ENCODE measurements at places on chromosomes 13 and 19.
A peak's percentile ranks its signal among the peaks of the same experiment; 100 is the strongest.

- no peak for DNase-seq
Observed at GRCh38 chr13:98478189-98479129, 98.4 kb downstream of the STK24 start.

- DNase-seq, result peak; percentile 59
Observed at GRCh38 chr19:51398096-51398704, 7.8 kb upstream of the C19orf84 start.

DNA sequence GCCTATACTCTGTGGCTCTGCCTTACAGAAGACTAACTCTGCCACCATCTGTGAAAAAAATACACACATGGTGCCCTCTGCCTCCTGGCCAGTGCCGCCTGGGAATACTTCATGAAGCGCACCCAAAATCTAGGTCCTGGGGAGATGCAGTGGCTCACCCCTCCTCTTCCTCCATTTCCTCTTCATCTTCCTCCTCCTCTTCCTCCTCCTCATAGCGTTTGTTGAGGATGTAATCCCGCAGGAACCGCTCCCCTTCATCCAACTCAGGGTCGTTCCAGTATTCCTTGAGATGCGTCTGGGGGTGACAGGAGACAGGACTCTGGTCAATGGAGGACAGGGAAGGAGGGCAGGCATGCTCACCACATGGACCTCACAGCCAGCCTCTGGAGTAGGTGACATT, 5.7 kb downstream of the KRI1 start:
- no peak for DNase-seq

DNA sequence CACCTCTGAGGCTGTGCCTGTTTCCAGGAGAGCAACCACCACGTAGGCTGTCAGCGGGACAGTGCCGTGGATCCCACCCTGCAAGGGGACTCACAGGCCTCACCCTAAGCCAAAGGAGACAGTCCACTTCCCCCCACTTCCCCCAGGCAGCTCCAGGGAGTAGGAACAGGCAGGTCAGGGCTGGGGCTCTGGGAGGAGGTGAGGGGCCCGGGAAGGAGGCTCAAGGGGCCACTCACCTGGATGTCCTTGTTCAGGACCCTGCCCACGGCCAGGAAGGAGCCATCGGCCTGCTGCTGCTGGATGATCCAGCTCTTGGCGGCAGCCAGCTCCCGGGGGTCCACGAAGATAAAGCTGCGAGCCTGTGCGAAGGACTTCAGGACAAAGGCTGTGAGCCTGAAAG, 25.6 kb downstream of the F2RL3 start:
- DNase-seq, result no peak

DNA sequence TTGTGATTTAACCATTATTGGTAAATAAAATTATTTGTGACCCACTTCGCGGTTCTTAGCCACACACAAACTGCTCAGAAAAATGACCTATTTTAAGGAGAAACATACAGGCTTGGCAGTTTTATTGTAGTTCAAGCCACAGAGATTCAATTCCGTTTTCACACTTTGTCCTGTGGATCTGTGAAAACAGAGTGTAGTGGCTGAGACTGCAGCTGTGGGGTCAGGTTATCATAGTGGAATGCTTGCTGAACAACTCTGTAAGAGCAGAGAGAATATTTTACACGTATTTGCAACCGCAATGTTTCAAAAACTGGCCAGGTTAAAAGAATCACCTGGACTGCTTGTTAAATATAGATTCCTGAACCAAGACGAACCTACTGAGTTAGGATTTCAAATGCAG, 292.5 kb downstream of the GPC5 start:
- DNase-seq, result no peak
